A673 (cell line): ENCODE measurements at places on chromosomes 16 and 17.
A peak's percentile ranks its signal among the peaks of the same experiment; 100 is the strongest.

DNA sequence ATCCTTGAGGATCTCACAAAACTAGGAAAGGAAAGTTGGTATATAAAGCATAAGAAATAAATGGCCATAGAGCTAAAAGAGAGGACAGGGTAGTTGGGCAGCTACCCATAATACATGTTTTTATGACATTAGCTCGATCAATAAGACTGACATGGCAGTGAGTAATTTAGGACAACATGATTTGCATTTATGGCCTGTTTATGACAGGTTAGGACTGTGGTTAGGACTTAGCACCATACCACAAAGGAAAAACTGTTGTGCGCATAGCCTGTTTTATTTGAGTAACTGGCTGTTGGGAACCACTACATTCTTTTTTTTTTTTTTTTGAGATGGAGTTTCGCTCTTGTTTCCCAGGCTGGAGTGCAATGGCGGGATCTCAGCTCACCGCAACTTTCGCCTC lies 18.0 kb upstream of the TRIM37 start:
- DNase-seq = no peak

DNA sequence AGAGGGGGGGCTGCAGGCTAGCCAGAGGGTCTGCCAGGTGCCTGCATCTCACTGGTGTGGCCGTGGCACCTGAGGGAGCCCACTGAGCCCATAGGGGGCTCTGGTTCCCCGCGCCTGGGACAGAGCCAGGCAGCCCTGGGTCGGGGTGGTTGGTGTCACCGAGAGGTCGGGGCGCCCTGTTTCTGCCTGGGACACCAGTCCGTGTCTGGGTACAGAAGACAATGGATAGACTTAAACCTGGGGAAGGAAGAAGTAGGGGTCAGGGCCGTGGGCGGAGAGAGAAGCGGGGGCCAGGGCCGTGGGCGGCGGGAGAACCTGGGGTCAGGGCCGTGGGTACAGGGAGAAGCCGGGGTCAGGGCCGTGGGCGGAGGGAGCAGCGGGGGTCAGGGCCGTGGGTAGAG lies 3.0 kb downstream of the RFNG start:
- DNase-seq = no peak

DNA sequence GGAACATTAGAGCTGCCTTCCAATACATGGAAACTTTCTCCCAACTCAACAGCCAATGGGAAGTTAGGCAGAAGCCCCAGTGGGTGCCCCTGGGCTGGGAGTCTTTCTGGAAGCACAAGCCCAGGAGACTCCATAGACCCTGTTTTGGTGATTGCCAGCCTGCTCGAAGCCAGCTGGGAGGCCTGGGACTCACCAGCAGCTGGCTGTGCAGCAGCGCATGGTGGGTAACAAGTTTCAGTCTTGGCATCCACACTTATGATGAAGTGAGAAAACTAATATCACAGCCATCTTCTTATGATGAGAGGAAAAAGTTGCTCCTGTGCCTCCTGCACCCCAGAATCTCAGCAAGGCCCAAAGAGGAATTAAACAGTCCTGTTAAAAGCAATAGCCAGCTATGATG lies 522.5 kb upstream of the CDH5 start:
- DNase-seq = no peak

- DNase-seq = no peak
Observed at GRCh38 chr17:75720656-75721462, at the start of gene ITGB4. Gene ITGB4, plus strand, starts transcription at chr17:75721459. Its CDS starts 3,245 bp downstream, at chr17:75724704.

DNA sequence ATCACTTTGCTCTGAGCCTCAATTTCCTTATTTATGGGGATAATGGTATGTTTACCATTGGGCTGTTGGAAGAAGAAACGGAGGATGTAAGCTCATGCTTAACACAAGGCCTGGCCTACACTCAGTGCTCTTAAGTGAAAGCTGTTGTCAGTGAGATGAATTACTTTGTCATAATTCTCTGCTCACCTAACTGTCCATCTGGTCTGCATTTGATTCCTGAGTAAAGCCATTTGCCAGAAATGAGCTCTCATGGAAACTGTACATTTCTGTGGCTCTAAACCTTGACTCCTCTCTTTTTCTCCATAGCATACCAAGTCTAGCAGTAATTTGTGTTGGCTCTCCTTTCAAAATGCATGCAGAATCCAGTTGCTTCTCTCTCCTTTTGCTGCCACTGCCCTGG lies 445.7 kb downstream of the UTP18 start:
- no peak for DNase-seq

GRCh38 chr16:30354423-30355143 lies 525 bp downstream of the CD2BP2 start:
- DNase-seq = no peak

- no peak for DNase-seq
Observed at GRCh38 chr17:11250161-11250560, 9.1 kb downstream of the SHISA6 start.

DNA sequence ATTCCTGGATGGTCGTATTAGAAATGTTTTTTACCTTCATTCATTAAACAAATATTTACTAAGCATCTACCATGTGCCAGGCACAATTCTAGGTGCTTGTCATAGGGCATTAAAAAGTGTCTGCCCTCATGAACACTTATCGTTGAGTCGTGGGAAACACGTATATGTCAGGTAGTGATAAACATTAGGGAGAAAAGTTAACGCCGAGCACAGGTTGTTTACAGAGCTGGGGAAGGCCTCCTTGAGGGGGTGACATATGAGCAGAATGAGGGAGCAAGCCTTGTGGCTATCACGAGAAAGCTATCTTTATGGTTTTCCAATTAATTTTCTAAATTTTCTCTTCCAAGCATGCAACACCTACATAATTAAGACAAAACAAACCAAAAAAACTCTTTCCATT lies 985 bp upstream of the ZNF213 start:
- no peak for DNase-seq

- peak; percentile 75 for DNase-seq
Observed at GRCh38 chr17:38464723-38465390, 36.6 kb downstream of the ARHGAP23 start.

DNA sequence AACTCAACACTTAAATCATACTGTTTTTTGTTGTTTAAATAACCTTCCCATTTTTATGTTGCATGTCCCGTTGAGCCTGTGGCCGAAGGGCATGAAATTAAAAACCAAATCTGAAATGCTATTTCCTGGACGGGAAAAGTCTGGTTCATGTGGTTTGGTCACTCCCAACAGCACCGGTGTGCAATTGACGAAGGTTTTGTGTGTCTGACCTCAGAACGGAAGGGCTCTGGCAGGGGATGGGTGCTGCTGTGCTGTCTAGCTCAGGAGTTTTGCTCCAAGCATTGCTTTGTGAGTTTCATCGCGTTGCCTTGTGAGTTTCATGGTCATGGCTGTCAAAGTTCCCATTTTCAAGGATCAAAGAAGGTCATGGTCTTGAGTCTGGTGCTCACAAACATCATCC lies 363.3 kb downstream of the XYLT1 start:
- no peak for DNase-seq

GRCh38 chr16:30004811-30005242 lies 6.0 kb downstream of the DOC2A start:
- no peak for DNase-seq

- no peak for DNase-seq
Observed at GRCh38 chr17:50661348-50661747, 26.7 kb downstream of the ABCC3 start.

GRCh38 chr17:54408731-54409130 lies 491.9 kb upstream of the TOM1L1 start:
- peak; percentile 90 for DNase-seq

GRCh38 chr16:30567991-30568638 lies 3.4 kb downstream of the ZNF688 start:
- peak; percentile 69 for DNase-seq

GRCh38 chr16:86227041-86227440 lies 283.3 kb upstream of the FOXF1 start:
- no peak for DNase-seq

- no peak for DNase-seq
Observed at GRCh38 chr16:82730901-82731300, 104.1 kb downstream of the CDH13 start.

DNA sequence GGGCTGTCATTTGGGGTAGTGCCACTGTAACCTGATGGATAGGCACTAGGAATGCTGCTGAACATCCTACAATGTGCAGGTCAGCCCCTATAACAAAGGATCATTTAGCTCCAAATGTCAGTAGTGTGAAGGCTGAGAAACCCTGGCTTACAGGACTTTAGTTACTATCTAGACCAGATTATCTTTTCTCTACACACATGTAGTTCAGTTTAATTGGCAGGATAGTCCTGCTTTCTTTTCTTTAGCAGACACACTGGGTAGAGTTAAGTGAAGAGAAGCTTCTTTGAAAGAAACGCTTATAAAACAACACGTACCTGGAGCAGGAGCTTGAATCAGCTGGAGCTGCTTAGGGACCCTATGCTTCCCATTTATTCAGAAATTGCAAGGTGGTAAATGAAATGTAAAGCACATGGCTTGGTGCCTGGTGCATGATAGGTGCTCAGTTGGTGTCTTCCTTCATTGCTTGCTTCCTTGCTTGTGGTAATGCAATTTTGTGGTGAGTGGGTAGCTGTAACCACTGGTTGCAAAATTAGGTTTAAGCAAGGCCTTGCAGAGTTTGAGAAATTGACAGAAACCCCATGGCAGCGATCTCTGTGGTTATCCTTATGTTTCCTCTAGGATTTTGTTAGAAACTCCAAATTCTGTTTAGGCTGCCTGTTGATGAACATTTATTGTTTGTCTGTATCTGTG lies 9.4 kb downstream of the METTL9 start:
- no peak for DNase-seq

- DNase-seq = no peak
Observed at GRCh38 chr16:85680352-85680944, 8.3 kb downstream of the GINS2 start.

- peak; percentile 92 for DNase-seq
Observed at GRCh38 chr16:30956601-30957455, 726 bp upstream of the SETD1A start.

GRCh38 chr16:23382279-23382678 lies 70.7 kb downstream of the COG7 start:
- DNase-seq = no peak

DNA sequence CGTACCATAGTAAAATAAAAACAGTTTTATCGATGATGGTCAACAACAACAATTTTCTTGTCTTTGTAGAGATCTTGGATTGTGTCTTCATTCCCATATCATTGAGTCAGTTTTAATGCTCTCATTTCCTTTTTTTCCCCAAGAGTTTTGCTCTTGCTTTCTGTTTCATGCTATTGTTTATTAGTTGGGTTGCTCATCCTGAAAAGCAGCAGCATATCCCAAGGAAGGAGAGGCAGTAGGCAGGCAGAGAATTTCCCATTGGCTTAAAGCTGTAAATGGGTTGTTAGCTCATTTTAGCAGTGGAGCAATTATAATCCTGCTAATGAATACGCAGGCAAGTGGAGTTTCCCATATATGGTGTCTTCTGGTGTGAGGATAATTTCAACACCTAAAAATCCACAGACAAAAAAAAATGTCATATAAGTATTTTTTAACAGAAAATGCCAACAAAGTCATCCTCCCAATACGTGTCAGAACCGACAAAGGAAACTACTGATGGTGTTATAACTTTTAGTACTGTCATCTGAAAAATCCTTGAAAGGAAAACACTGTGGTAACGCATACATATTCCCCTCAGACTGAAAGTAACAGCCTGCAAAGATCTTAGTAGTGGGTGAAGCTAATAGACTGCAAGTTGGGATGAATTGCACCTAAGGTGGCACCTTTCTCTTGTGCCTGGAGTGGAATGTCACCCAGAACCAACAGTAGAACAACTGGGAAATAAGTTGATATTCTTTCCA lies 218.3 kb downstream of the FTO start:
- DNase-seq = no peak

GRCh38 chr16:19307587-19308241 lies 22.2 kb downstream of the CLEC19A start:
- no peak for DNase-seq

GRCh38 chr16:24511174-24511573 lies 28.2 kb upstream of the RBBP6 start:
- DNase-seq = no peak

- DNase-seq = no peak
Observed at GRCh38 chr16:53821957-53822625, 118.1 kb downstream of the FTO start.

DNA sequence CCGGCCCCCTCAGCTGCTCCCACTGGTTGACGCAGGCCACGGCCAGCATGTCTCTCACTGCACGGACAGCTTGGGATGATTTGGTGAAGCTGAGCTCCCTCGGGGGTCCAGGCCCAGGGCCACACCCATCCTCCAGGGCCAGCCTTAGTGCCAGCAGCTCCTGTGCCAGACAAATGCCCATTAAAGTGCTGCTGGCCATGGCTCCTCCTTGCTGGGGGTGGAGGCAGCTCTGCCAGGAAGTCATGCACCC lies 2.5 kb downstream of the TRIM47 start:
- no peak for DNase-seq

DNA sequence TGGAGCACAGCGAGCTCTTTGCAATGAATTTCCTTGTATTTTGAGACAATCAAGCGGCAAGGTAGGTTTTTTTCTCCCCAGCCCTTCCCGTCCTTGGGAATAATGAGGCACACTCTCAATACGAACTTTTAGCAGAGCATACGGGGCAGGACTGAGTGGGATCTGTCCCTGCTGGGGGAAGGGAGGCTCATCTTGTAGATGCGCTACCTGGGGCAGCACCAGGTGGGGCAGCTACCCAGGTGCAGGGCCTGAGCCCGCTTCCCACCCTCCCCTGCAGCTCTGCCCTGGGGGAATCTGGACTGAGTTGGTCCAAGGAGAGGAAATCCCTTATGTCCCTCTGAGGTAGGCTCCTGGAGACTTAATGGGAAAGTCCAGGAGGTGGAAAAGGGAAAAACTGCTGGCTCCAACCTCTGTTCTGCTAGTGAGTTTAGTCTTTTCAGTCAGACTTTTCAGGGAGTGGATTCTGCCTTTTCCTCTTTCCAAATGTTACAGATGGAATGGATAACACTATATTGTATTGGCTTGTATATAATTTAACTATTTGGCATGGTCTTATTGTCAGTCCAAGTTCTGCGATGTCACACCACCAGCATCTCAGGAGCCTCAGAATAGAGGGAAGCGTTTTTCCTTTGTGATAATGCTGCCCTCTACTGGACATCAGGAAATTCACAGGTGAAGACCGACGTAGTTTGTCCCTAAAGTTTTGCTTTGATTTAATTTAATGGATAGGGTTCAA lies 9.6 kb upstream of the CES1 start:
- DNase-seq = peak; percentile 77

GRCh38 chr17:72514321-72514861 lies 393.6 kb downstream of the SOX9 start:
- DNase-seq = no peak

DNA sequence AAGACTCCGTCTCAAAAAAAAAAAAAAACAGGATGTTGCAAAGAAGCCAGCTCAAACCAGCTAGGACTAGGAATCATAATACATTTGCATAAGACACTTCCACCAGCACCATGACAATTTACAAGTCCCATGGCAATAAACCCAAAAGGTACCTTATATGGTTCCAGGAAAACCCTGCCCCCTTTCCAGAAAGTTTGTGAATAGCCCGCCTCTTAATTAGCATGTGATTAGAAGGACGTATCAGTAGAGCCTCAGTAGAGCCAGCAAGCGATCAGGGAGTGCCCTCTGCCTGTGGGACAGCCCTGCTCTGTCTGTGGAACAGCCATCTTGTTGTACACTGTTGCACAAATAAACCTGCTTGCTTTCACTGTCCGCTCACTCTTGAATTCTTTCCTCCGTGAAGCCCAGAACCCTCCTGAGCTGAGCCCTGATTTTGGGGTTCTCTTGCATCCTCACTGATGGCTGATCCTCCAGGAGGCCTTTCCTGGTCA lies 14.0 kb downstream of the NUPR1 start:
- DNase-seq = peak; percentile 53
